Panc1 (cell line): ENCODE measurements at places on chromosomes 5 and 9. TPM values are rescaled to one million over a fixed set of nuclear protein-coding genes. Genes with fewer than 3 reads are reported as not detected.

- DNase-seq = no peak
- no peak overlapping the region for H3K27ac ChIP-seq
- no peak overlapping the region for H3K4me3 ChIP-seq
- H3K4me1 ChIP-seq = no peaks in the 10 kb centered on the region
- no peaks in the 10 kb centered on the region for H3K36me3 ChIP-seq
Measured at GRCh38 chr5:98530224-98530623, 243.2 kb upstream of the RGMB start.

GRCh38 chr9:133740911-133741310 is 2.8 kb upstream of the SARDH start:
- DNase-seq = no peak
- no peak overlapping the region for H3K27ac ChIP-seq
- no peaks in the 10 kb centered on the region for H3K4me1 ChIP-seq
- no peak overlapping the region for H3K4me3 ChIP-seq

GRCh38 chr5:174625591-174626350 is 98.6 kb upstream of the MSX2 start:
- no peaks in the 10 kb centered on the region for H3K4me1 ChIP-seq
- H3K27me3 ChIP-seq = no peaks in the 10 kb centered on the region
- no peak overlapping the region for H3K27ac ChIP-seq
- H3K4me3 ChIP-seq = no peak overlapping the region
- DNase-seq = no peak
- H3K36me3 ChIP-seq = no peaks in the 10 kb centered on the region

DNA sequence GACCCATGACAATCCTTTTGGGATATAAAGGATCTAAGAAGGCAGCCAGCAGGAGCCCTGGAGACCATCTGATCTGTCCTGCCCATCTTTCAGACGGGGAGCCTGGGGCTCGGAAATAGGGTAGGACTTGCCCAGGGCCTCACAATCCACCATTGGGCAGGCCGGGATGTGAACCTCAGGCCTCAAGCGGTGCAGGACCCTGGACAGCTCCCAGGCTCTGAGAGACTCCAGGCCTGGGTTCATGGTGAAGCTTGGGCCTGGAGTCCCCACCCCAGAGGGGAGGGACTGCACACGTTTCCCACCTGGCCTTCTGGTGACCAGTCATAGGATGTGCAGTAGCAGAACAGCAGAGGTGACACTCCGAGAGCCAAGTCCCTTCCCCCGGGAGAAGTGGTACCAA is 36.6 kb upstream of the RAPGEF1 start:
- no peak overlapping the region for H3K4me3 ChIP-seq
- no peak overlapping the region for H3K27ac ChIP-seq
- no peaks in the 10 kb centered on the region for H3K4me1 ChIP-seq
- no peaks in the 10 kb centered on the region for H3K27me3 ChIP-seq
- no peaks in the 10 kb centered on the region for H3K36me3 ChIP-seq

DNA sequence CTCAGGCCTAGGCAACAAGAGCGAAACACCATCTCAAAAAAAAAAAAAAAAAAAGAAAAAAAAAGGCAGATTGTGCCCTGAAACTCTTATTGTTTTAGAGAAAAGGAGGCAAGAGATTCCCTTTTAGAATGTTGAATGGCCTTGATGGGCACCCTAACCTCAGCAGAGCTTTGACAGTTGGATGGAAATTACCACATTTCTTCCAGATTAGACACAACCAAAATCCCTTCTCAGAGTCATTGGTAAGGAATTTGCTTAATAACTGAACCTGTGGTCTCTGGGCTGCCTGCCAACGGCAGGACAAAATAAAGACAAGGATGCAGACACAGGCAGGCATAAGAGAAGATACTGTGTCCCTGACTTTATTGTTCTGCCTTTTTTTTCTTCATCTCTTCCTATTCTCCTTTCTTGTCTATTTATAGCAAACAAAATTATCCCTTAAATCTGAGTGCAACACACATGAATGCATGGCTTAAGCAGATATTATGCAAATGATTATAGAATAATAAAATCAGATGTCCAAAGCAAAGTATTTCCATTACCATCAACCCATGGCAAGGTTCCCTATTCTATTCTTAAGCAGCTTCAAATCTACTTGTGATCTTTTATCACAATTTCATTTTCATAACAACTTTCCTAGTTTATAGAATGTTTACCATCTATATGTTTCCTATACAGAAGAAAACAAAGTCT is 37.3 kb upstream of the TRIO start:
- no peaks in the 10 kb centered on the region for H3K36me3 ChIP-seq
- peak overlapping the region; percentile 100 for H3K27ac ChIP-seq
- peaks cover 56% of the 10 kb centered on the region for H3K4me1 ChIP-seq

- no peak overlapping the region for H3K27ac ChIP-seq
- H3K4me1 ChIP-seq = no peaks in the 10 kb centered on the region
- no peaks in the 10 kb centered on the region for H3K27me3 ChIP-seq
- no peak for DNase-seq
- no peaks in the 10 kb centered on the region for H3K36me3 ChIP-seq
- H3K4me3 ChIP-seq = no peak overlapping the region
Measured at GRCh38 chr9:89986190-89986589, 381.4 kb downstream of the GADD45G start.

DNA sequence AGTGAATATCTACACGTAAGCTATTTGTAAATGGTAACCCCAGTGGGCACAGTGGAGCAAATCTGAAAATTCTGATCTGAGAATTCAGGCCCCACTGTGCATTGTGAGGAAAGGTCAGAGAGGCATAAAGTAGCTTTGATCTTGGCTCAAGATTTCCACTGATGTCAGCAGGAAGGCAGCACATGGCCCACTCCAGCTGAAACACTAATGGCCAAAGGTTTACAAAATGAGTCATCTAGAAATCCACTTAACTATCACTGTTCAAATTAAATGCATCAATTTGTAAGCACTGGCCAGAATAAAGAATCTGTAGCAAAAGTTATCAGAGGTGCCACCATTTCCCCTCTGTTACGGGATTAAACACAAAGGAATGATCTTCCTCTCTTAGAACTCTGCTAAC is 191.6 kb downstream of the C9orf152 start:
- H3K4me3 ChIP-seq = no peak overlapping the region
- H3K27ac ChIP-seq = no peak overlapping the region
- H3K36me3 ChIP-seq = no peaks in the 10 kb centered on the region
- H3K27me3 ChIP-seq = no peaks in the 10 kb centered on the region
- no peaks in the 10 kb centered on the region for H3K4me1 ChIP-seq

GRCh38 chr9:121189660-121190059 is 12.0 kb downstream of the RAB14 start:
- H3K36me3 ChIP-seq = peaks cover 8% of the 10 kb centered on the region; the same call in 1 of the 2 replicates
- H3K27ac ChIP-seq = no peak overlapping the region
- DNase-seq = no peak
- H3K27me3 ChIP-seq = no peaks in the 10 kb centered on the region
- peaks cover 4% of the 10 kb centered on the region; the same call in 1 of the 2 replicates for H3K4me1 ChIP-seq

DNA sequence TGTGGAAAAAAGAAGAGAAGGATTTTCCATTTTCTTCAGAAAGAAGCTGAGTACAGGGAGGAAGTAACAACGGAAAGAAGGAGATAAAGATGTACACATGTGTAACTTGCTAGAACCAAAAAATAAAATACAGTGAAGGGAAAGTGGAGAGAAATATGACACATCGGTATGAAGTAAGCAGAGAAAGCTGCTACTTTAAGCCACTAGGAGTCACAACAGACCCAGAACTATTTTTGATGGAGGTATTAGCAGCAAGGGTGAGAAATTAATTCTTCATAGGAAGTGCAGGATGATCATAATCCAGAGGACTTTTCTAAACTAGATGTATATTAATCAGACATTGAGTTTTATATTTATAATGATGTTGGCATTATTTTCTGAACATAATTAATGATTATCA is 88.5 kb downstream of the FAM174A start:
- H3K4me1 ChIP-seq = no peaks in the 10 kb centered on the region
- H3K27me3 ChIP-seq = no peaks in the 10 kb centered on the region
- H3K4me3 ChIP-seq = no peak overlapping the region
- H3K27ac ChIP-seq = no peak overlapping the region
- no peaks in the 10 kb centered on the region for H3K36me3 ChIP-seq

DNA sequence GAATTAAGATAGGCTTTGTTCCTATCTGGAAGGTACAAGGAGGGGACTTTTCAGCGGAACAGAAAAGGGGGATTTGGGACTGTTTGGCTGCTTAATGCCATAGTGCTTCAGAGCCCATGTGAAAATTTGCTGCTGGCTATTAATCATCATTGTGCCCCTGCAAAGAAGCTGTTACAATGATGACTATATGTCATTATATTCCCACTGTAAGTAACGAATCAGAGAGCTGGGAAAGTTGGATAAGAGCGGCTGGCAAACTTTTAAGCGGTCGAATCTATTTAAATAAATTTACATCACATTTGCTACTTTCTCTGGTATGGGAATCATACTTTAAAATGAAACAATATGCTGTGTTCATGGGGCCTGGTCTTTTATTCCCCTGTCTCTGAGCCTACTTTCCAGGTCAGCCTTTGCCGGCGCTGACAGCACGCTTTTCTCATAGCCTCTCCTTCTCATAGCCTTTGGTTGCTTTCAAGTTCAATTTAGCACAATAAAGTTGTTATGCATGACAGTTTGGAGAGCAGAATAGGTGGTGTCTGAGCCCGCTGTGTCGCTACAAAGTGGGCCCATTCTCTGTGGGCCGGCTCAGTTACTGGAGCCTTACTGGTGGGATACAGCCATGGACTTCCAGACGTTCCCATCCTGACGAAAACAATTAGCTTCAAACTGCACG is 271.2 kb upstream of the TMEM161B start:
- no peak overlapping the region for H3K4me3 ChIP-seq
- no peak overlapping the region for H3K27ac ChIP-seq
- no peak for DNase-seq
- no peaks in the 10 kb centered on the region for H3K36me3 ChIP-seq

DNA sequence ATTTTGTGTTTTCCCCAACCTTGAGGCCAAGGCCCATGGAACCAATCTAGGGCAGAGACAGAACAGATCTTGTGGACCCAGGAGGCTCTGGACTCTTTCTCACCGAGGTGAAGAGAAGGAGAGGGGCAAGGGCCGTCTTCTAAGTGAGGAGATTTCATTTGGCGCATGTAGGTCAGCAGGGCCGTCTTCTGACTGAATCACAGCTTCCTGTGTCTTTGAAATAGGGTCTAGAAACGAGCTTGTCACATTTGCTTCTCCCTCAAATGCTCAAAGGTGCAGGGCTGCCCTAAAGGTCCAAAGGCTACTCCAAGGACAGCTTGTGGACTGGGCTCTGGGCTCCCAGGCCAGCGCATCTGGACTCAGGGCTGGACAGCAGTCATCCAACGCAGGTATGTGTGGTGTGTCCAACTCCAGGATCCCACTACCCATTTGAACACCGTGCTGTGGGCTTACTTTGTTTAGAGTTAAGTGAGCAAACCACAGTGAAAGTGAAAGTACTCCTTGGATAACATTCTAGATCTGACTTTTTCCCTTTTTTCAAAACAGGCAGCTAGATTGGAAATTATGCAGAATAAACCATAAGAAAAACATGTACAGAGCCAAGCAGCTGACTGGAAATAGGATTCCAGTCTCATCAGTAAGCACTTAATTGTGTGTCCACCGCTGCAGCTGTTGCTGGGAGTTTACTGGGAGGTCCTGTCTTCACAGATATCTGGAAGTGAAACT is 357.0 kb downstream of the GADD45G start:
- H3K4me1 ChIP-seq = no peaks in the 10 kb centered on the region
- H3K36me3 ChIP-seq = no peaks in the 10 kb centered on the region
- no peaks in the 10 kb centered on the region for H3K27me3 ChIP-seq
- H3K27ac ChIP-seq = no peak overlapping the region
- no peak for DNase-seq

DNA sequence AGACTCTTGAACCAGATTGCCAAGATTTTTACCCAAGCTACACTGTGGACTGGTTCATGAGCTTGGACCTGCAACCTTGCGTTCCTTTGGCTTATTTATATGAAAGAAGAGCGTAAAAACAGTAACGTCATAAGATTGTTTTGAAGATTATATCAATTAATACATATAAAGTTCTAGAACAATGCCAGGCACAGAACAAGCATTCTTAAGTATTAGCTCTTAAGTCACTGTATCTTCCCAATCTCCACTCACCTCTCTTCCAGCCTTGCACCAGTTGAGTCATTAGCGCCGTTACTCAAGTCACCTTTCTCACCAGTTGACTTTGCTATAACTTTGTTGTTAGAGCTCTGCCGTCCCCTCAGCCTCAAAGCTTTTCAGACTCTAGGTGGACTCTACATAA is 415.7 kb downstream of the PLK2 start:
- no peak for DNase-seq
- no peaks in the 10 kb centered on the region for H3K27me3 ChIP-seq
- no peak overlapping the region for H3K27ac ChIP-seq
- H3K4me3 ChIP-seq = no peak overlapping the region
- H3K4me1 ChIP-seq = no peaks in the 10 kb centered on the region; the same call in 1 of the 2 replicates

- H3K4me3 ChIP-seq = no peak overlapping the region
- H3K27me3 ChIP-seq = no peaks in the 10 kb centered on the region
- peak overlapping the region; percentile 24 for H3K27ac ChIP-seq
- H3K36me3 ChIP-seq = no peaks in the 10 kb centered on the region
- H3K4me1 ChIP-seq = 0 out of 2 replicates have a peak, but pooled peaks cover 8% of the 10 kb centered on the region
- no peak for DNase-seq
Measured at GRCh38 chr5:14118551-14119320, 24.4 kb upstream of the TRIO start.

GRCh38 chr9:86944796-86945727 is 2.2 kb downstream of the GAS1 start:
- DNase-seq = no peak
- H3K4me1 ChIP-seq = no peaks in the 10 kb centered on the region
- H3K27me3 ChIP-seq = peaks cover 12% of the 10 kb centered on the region
- H3K4me3 ChIP-seq = no peak overlapping the region
- no peak overlapping the region for H3K27ac ChIP-seq

DNA sequence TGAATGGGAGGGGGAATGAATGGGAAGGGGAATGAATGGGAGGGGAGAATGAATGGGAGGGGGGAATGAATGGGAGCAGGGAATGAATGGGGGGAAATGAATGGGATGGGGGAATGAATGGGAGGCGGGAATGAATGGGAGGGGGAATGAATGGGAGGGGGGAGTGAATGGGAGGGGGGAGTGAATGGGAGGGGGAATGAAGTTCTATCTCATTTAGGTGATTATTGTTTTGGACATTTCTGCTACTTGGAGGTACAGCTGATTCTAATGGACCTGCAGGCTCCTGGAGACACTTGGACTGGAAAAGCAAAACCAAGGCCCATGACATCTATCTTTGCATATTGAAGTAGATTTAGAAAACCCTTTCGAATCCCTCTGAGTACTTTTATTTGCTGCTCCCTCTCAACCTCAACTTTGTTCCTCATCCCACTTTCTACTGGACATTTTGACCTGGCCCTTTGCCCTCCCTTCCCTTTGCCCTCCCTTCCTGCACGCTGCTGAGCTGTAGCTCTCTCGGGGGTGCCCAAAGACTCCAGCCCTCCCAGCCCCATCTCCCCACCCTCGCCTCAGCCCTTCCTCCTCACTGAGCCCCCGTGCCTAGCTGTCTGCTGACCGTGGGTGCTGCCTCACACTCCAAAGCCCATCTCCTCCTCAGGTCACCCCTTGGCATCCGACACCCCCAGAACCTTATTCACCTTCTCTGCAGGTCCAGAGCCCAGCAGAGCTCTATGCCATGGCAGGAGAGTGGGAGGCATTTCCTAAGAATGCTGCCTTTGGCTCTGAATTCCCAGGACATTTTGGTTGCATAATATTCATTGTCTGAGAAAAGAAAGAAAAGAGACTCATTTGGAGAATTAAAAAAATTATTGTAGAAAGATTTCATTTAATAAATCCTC is 19.9 kb upstream of the LPCAT1 start:
- H3K27ac ChIP-seq = no peak overlapping the region
- H3K27me3 ChIP-seq = no peaks in the 10 kb centered on the region
- H3K4me1 ChIP-seq = 0 out of 2 replicates have a peak, but pooled peaks cover 3% of the 10 kb centered on the region
- DNase-seq = no peak

Gene KIF12
- 0.87 TPM for total RNA-seq

Gene PDE8B
- total RNA-seq = 0.62 TPM

Gene ATP10B
- not detected for total RNA-seq

Gene TAF11L10
- total RNA-seq = not detected

Gene SFXN1
- total RNA-seq = 88.3 TPM

Gene CDH10
- 0.72 TPM for total RNA-seq

Gene IFNA2
- total RNA-seq = not detected
